ENCODE measurements at places on chromosomes 2 and 18.
A peak's percentile ranks its signal among the peaks of the same experiment; 100 is the strongest.

DNA sequence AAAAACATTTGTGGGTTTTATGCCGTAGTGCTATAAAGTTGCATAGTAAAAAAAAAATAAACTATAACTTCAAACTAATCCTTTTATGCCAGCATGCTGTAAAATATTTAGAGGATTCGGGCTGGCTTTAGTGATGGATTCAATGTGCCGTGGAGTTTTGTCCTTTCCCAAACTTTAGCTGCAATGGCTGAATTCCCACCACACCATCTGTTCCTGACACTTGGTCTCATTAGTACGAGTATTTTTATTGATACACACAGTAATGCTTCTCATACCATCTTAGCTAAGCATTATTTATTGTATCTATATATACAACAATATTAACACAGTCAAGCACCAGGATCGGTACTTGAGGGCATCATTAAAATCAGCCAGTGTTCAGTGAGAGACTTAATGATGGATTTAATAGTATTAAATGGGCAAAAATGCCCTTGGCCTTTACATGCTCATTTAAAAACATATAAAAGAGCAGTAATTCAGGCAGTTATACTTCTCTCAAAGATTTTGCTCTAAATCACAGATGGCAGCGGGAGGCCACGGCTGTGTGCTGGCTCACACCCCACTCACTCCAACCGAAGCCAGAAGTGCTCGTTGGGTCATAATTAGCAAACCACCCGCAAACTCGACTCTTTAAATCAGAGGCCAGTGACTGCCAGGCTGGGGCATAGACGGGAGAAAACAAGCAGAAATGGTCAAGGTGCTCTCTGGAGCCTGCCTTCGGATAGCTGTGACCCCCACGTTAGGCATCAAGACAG, 297.0 kb upstream of the REV1 start:
- DNase-seq: no peak

GRCh38 chr2:134217351-134217750, 36.5 kb upstream of the MGAT5 start:
- DNase-seq: peak; percentile 49

GRCh38 chr18:22180722-22181121, 11.3 kb downstream of the GATA6 start:
- no peak for DNase-seq

DNA sequence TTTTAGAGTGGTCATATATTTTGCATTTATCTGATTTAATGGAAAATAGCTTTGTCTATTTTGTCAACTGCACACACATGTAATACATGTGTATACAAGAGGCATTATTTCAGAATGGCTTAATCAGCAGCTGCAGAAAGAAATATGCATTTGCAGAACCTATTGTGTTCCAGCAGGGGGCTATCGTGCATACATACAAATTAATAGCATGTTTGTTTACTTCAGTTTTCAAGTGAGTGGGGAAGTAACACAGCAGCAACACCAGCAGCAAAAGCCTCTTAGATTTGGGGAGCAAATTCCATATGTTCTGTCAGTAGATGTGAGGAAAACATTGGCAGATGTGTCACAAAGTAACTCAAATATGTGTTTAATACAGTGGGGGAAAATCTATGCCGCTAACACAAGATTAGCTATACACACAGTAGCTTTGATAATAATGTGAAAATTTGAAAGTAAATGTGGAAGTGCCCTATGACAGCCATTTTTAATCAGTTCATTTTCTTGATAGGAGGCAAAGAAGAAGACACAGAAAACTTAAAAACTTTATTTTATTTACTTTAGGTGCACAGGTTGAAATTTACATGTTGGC, 218.1 kb downstream of the WDR7 start:
- peak; percentile 49 for DNase-seq

- no peak for DNase-seq
Observed at GRCh38 chr2:11766016-11766415, 19.6 kb downstream of the LPIN1 start.

- DNase-seq: no peak
Observed at GRCh38 chr2:239644011-239644410, 243.2 kb upstream of the HDAC4 start.

GRCh38 chr18:12030670-12031069, 49.4 kb downstream of the IMPA2 start:
- DNase-seq: no peak

- DNase-seq: no peak
Observed at GRCh38 chr2:15042801-15043217, 410.3 kb downstream of the LRATD1 start.

DNA sequence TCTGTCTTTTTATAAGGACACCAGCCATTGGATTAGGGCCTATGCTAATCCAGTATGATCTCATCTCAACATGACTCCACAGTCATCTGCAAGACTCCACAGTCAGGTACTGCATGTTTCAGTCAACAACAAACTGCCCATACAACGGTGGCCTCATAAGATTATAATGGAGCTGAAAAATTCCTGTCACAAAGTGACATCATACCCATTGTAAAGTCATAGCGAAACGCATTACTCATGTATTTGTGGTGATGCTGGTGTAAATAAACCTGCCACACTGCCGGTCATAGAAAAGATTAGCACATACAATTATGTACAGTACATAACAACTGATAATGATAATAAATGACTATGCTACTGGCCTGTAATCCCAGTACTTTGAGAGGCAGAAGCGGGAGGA, 102.2 kb downstream of the TEX51 start:
- no peak for DNase-seq

- no peak for DNase-seq
Observed at GRCh38 chr2:207937253-207937652, 88.1 kb downstream of the PLEKHM3 start.

GRCh38 chr2:41722668-41723369, 325.0 kb upstream of the PKDCC start:
- DNase-seq: no peak

DNA sequence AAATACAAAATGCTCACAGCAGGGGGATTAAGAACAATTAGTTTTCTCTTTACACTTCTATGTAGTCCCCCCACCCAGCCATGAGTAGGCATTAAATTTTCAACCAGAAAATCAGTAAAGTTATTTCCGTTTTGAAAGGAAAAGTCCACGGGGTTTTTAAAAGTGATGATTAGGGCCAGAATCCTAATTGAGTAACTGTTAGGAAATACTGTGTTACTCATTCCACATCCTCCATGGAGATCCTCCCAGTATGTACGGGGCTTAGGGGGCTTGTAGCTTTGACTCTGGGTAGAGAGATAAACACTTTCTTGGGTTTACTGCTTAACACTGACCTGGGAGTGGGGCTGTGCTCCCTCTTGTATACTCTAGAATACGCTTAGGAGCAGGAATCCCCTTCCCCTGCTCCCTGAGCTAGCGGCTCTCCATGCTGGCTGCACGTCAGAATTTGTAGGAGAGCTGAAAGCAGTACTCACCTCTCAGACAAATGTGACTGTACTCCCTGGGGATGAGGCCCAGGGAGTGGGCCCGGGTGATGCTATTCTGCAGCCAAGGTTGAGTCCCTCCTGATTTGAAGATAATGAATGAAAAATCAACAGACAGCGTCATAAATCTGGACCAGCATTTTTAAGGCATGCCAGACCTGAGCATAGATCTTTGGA, 100.5 kb downstream of the SLC4A3 start:
- no peak for DNase-seq

DNA sequence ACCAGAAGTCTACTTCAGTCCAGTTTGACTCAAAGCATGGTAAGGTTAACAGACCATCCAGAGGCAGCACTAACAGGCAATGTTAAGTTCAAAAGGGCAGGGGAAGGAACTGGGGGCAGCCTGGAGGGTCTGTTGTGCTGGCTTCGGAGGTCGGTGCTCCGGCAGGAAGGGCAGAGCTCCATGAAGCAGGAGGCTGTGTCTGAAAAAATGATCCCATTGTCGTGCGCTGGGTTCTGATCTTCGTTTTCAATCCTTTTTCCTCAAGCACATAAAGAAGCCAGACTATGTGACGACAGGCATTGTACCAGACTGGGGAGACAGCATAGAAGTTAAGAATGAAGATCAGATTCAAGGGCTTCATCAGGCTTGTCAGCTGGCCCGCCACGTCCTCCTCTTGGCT, 21.9 kb upstream of the DLX1 start:
- no peak for DNase-seq

- no peak for DNase-seq
Observed at GRCh38 chr2:37894601-37895000, 30.5 kb upstream of the RMDN2 start.

GRCh38 chr2:108629417-108629816, 89.9 kb upstream of the RANBP2 start:
- DNase-seq: no peak

DNA sequence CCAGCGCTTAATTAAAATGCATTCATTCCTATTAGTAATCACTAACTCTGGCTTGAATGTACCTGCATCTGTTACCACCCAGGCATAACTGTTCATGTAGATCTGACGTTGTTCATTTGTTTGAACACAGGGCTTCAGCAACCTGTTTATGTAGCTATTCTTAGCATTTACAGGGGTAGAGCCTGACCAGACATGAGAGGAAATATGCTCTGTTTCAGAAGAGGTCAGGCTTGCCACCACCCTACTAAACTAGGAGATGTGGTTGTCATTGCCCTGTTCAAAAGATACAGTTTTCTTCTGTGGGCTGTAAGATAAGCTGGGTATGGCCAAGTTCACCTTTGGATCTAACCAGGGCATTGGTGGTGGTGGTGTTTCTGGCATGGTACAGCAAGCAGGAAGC, 8.8 kb downstream of the MGAT5 start:
- no peak for DNase-seq

DNA sequence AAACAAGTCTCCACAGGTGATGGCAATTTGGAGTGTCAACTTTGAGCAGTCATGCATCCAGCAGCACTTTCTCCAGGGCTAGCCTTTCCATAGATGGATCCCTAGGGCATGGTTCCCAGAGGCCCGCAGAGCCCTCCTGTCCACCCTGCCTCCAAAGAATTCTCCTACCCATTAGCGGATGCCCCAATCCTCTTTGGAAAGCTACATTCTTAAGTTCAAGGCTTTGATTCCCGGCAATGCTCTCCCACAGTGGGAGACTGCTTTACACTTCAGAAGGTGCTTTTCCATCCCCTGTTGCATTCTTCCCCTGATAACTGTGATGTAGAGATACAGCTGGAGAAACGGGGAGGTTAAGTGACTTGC, 61.3 kb downstream of the ACAA2 start:
- DNase-seq: no peak

GRCh38 chr2:231769170-231770136, 11.6 kb downstream of the PDE6D start:
- no peak for DNase-seq

DNA sequence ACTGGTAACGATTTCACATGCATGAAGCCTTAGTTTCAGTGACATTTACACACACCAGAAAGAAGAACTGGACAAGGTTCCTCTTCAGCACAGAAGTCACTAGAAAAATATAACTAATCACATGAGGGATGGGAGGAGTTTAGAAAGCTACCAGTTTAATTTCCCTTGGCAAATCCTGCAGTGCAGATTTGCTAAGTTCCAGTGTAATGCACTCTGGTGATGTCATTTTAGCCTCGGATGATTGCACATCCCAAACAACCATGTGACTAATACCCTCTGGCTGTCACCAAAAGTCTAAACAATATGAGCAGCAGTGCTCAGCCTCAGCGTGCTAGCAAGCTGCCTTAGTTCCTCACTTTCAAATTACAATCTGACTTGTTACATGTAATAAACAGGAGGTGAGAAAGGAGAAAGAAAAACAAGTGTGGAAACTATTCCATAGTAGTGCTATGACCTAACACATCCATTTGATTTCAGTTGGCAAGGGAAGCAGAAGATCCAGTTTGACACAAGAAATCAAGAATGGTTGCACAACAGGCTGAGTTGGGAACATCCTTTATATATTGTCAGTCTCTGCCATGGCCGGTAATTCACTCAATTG, 35.3 kb upstream of the PPP1CB start:
- peak; percentile 84 for DNase-seq

- DNase-seq: no peak
Observed at GRCh38 chr2:197131558-197131855, 179.1 kb downstream of the ANKRD44 start.

GRCh38 chr18:11951390-11951851, 29.9 kb upstream of the IMPA2 start:
- no peak for DNase-seq

DNA sequence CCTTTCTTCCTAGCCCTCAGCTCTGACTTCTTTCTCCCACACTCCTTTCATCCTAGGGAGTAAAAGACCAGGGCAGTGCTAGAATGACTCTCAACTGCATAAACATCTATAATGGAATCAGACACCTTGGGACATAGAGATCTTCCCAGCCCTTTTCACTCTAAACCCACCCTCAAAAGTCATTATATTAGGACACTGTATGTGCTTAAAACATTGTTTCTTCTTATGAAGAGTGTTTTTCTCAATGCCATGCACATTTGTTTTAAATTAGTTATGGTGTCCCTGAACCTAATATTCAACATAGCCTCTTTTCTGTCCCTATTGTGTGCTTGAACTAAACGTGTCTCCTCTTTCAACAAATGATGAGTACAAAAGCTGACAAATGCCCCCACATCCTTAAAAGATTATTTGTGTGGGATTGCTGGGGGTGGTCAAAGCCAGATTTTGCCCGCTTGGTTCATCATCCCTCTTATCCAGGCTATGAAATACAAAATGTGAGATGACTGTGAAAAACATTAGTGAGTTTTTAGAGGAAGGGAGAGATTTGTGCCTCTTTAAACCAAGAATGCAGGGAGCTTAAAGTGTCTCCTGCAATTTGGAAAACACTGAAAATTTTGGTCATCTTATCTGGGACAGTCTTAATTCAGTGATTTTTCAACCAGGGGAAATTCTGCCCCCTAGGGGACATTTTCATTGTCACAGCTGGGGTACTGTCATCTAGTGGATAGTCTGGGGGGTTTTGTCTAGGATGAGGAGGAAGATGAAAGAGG, 29.0 kb downstream of the SERPINB5 start:
- no peak for DNase-seq

GRCh38 chr18:49023938-49024803, 73.4 kb upstream of the SMAD7 start:
- DNase-seq: no peak

GRCh38 chr2:43513216-43513615, 82.6 kb downstream of the THADA start:
- no peak for DNase-seq

DNA sequence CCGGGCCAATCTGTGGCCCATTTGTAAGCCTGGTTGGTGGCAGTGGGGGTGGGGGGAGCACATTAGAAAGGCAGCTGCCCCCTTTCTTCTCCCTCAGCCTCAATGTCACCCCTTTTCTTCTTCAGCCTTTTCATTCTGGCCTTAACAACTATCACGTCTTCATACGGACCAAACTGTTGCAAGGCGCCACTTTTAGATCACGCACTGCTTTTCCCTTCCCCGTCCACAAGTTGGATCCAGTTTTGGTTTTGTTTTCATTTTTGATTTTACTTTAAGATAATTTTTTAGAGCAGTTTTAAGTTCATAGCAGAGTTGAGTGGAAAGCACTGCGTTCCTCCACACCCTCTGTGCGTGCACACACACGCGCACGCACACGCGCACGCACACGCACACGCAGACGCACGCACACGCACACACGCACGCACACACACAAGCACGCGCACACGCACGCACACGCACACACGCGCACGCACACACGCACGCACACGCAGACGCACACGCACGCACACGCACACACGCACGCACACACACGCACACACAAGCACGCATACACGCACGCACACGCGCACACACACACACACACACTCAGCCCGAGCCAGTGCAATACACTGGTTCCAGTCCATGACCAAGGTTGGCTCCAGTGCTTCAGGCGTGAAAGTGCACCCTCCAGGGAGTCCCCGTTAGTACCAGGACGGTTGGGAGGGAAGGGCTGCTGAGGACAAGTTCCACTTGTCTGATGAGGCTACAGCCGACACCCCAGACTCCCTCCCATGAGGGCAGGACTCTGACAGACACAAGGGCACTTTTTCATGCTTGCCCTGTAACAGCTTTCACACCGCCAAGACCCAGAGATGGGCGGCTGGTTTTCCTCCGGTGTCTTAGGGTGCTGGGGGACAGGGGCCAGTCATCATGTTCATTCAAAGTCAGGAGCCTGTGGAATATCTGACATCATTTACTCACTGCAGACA, 22.4 kb downstream of the FBLN7 start:
- no peak for DNase-seq
